ENCODE measurements at places on chromosomes 16 and 17.

- DNase-seq = no peak
Measured at GRCh38 chr16:19817122-19817521, 67.5 kb downstream of the GPRC5B start.

GRCh38 chr17:83092186-83092585, 12.8 kb downstream of the METRNL start:
- DNase-seq = no peak

GRCh38 chr16:89484923-89485679, 5.3 kb downstream of the ANKRD11 start:
- DNase-seq = no peak

DNA sequence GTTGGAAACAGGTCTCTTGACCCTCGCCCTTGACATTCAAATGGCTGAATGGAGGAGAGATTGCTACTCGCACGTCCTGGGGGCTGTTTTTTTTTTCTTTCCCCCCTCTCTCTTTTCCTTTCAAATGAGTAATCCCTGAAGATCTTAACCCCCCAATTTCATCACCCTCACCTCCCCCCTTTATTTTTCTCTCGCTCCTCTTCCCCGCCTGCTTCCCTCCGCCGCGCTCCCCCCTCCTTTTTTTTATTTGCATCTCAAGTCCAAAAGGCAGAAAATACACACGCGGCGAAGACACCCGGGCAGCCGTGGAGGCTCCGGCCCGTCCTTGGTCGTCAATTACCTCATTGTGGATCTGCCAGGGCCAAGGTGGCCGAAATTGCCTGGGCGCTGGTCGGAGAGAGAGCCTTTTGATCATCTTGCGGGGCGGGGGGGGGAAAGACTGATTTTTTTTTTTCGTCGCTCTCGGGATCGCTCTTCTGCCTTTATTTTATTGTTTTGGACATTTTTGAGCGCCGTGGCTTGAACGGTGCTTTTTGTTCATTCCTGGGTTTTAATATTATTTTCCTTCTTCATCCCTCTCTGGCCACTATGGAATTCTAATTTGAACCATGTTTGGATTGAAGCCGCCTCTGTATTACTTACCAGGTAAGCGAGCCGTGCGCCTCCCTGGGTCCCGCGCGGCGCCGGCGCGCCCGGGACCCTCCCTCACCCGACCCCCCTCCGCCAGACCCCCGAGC, 57.2 kb upstream of the GSE1 start:
- DNase-seq = peak; percentile 71

DNA sequence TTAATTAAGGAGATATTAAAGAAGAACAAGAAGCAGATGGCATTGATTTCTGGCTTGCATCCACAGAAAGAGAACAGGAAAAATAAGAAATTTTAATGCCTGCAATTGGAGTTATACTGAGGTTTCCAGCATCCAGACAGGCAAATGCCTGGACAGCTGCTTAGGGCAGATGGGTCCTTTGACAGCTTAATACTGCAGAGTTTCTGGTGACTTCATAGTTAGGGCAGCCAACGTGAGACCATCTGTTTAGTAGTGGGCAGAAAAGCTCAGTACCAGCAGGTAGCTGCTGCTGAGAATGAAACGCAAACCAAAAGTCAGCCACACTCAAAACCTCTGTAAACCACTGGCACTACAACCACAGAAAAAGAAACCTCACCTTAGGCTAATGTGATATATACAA, 109.8 kb downstream of the CDK5R1 start:
- peak; percentile 90 for DNase-seq

DNA sequence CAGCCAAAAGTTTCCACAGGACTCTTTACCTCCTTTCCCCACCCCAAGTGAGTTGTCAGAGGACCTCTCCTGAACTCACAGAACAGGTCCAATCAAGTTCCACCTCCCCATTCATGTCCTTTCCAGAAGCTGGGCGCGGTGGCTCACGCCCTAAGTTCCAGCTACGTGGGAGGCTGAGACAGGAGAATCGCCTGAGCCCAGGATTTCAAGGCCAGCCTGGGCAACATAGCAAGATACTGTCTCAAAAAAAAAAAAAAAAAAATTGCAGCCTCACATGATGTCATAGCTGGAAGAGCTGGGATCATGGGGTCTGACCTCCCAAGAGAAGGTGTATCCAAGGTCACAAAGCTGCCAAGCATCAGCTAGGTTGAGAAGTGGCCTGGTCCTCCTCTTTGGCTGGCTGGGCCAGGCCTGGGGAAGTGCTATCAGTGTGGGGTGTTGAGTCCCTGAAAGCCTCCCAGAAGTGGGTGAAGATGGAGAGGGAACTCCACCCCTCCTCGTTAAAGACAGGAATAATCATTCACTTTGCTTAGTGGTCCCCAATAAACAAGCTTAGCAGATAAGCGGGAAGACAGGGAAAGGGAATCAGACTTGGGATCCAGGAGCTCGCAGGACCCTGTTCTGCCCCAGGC, 5.5 kb upstream of the MNT start:
- DNase-seq = no peak

- no peak for DNase-seq
Measured at GRCh38 chr17:13076905-13077304, 59.1 kb upstream of the ELAC2 start.

- no peak for DNase-seq
Measured at GRCh38 chr16:58200004-58200797, 2.3 kb upstream of the CSNK2A2 start.

- DNase-seq = no peak
Measured at GRCh38 chr17:12277827-12278226, 257.1 kb downstream of the MAP2K4 start.

GRCh38 chr17:75753514-75754377, 11.2 kb downstream of the GALK1 start:
- peak; percentile 92 for DNase-seq

- no peak for DNase-seq
Measured at GRCh38 chr16:17302620-17303019, 168.1 kb downstream of the XYLT1 start.

DNA sequence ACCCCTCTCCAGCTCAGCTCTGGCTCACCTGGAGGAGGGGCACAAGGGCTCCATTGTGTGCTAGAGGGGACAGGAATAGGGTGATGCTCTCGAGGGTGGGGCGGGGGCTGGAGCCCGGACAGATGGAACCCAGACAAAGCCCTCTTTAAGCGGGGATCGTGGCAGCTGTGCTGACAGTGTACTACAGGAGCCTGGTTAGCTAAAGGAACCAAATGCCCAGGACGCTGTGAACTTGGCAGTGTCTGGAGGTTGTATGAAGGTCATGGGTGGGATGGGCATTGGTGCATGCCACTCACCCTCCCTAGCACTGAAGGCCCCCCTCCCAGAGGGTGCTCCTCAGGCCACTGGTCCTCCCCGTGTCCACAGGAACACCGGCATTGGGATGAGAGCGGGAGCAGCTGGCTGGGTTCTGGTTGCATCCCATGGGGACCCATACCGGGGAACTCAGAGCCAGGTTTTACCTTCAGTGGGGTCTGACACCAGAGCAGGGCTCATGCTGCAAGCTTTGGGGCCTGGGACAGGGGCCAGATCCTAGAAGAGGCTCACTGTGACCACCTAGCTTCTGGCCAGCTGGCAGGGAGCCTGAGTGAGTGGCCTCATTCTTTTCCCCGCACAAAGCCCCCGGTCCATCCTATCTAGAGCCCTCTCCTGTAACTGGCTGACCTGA, 11.9 kb downstream of the KIF19 start:
- peak; percentile 88 for DNase-seq

- DNase-seq = no peak
Measured at GRCh38 chr17:68676856-68677255, 75.7 kb upstream of the FAM20A start.

DNA sequence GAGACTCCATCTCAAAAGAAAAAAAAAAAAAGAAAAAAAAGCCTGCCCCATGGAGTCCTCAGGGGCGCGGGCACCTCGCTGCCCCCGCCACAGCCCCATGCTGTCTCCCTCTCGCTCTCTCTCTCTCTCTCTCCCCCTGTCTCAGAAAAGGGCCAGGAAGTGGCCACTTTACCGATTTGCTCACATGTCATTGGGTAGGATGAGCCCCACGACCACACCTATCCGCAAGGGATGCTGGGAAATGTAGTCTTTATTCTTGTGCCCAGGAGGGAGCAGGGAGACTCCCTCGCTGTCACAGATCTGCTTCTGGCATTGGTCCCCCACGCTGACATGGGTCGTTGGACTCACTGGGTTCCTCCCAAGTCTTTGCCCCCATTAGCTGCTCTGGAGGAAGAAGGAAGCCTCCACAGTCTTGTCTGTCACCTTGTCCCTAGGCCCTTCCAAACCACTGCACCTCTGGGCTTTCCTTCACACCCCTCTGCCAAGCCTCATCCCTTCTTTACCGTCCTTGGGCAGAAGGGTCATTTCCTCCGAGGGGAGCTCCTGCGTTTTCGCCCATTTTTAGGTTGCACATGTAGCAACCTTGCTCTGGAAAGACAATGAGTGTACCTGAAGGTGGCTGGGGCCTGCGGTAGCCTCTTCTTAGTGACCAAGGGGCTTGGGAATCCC, 6.9 kb upstream of the GJD3 start:
- no peak for DNase-seq

GRCh38 chr17:69239611-69240600, 11.3 kb upstream of the ABCA10 start:
- no peak for DNase-seq

DNA sequence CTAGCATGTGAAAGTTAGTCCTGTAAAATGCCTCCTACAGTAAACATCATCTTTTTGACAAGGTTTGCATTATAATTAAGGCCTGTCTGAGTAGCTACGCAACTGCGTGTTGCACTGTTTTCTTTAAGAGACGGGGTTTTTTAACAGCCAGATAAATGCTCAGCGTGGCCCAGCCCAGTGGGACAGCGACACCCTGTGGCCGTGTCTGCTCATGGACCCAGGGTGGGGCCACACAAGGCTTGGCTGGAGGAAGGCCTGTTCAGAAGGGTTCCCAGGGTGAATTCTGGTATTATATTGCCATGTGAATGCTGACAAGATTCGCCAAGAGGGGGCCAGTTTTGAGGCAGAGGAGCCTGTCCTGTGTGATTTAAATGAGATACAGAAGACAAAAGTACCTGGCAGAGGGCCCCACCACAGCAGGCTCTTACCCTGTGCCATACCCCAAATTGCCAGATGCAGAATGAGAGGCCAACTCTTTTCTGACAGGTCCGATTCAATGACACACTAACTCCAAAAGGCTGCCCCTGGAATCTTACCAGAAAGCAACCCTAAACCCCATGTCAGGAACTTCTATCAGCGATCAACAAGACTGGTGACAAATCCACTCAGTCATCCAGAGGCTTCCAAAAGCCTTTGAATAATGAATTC, 65.9 kb upstream of the IRX6 start:
- DNase-seq = peak; percentile 23

- DNase-seq = no peak
Measured at GRCh38 chr16:68512183-68512582, 26.9 kb upstream of the ZFP90 start.

DNA sequence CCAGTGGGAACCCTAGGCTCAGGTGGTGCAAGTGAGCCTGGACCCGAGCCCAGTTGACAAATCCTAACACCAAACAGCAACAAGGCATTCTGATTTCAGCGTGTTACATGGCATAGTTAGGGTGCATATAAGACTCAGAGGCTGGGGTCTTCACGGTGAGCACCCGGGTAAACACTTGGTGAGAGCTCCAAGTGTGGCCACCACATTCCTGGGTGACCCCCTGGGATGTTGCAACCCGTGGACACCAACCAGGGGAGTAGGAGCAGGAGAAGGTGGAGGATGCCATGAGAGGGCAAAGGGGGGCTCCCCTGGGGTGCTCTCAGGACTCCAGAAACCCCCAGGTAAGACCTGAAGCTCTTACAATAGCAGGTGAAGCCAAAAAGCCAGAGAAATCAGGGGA, 69.9 kb upstream of the CDH5 start:
- no peak for DNase-seq

DNA sequence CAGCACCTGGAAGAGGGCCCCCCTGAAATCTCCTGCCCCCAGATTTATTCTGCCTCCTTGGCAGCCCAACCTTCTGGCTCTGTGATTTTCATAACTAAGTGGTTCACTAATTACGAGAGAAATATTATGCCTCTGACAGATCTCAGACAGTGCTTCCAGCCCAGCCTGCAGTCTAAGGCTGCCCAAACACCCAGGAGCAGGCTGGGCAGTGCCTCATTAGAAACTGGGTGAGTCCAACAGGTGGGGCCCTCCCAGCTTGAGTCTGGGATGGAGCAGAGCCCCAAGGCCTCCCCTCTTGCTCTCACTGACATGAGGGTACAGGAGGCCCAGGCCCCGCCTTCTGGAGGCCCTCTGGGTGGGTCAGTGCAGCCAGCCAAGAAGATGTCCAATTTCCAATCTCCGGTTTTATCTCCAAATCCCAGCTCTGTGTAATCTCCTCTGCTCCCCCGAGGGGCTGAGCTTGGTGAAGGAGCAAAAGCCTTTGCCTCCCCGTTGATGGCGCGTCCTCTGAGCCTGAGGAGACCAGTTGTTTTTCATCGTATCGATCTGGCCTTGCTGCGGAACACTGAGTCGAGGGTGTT, 20.1 kb upstream of the ABCC3 start:
- no peak for DNase-seq

Measured in NCI-H69 (cell line).